ENCODE measurements at places on chromosomes 6 and 20.

DNA sequence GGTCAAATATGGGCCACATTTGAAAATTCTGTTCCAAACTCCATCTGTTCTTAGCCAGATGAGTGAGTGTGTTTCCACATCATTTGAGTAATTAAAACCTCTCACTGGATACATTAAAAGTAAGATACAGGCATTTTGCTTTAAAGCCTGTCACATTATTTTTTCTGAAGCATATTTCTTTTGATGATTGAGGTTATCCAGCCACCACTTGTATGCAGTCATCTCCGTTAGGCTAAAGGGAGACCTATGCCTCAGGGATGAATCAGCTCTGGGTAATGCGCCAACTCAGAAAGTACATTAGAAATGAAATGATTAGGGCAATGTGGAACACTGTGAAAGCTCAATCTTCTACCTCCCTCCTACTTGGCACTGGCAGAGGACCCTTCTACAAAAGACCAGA, 90.7 kb downstream of the SNAP25 start:
- DNase-seq: peak; percentile 93

DNA sequence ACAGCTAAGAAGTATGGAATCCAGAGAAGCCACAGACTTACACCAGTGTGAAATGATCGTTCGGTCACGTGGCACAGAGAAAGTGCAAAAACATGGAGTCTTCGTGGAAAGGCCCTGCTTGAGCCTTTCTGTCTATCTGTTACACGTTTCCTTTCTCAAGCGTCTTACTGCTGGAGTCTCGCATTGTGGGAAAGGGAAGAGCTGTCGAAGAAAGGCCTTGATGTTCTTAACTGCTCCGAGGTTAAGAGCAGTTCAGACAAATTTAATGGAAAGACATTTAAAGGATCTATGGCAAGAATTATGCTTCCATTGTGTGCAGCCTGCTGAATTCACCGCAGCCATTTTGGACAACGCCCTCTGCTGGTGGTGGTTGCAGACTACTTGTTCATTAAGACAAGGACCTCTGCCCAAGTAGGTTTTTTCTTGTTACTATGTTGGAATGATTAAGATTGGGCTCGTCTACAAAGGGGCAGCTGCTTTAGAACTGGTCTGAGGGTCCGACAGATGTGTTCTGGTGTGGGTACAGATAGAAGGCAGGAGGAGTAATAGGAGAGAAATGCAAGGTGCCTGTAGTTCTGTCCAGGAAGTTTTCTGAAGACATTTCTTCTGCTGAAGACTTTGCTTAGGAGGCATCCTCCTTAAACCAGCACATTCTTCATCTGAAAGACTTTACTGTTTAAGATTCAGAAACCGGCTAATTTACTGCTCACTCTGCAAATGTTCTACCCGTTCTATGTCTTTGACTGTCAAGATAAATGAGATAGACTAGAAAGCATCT, 24.7 kb upstream of the CCN6 start:
- peak; percentile 86 for DNase-seq

DNA sequence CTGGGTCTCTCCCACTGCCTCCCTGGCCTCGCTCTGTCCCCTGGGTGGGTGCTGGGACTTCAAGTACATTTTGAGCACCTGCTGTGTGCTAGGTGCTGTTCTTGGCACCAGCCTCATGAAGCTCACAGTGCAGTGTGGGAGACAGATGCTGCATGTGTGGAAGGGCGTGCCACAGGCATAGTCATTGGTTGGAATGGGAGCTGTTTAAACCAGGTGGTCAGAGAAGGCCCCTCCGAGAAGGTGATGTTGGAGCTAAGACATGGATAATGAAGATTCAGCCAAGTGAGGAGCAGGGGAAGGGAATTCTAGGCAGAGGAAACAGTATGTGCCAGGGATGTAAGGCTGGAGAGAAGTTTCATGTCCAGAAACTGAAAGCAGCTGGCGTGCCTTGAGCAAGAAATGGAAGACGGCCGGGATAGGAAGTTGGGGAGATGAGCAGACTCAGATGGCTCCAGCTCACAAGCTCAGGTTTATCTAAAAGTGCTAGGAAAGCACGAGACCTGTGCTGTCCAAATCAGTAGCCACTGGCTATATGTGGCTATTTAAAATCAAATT, 9.9 kb downstream of the LPIN3 start:
- no peak for DNase-seq

- DNase-seq: no peak
Measured at GRCh38 chr6:110612298-110612697, 135.9 kb upstream of the SLC22A16 start.

GRCh38 chr6:167825332-167826229, 1.1 kb upstream of the AFDN start:
- DNase-seq: peak; percentile 46

DNA sequence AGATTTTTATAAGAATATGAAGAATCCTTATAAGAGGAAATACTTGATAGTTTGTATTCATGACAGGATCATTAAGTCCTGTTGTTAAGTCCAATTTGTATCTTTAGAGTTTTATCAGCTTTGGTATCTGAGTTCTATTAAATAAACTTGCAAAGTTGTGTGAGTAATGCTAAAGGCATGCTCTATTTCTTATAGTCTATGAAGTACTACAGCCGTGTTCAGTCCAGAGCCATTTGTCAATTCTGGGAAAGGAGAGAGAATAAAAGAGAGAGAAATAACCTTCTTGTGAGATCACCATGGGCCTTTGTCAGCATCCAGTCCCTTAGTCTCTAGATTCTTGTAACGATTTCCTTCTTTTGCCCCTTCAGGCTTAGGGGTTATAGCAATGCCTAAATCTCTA, 181.2 kb upstream of the POU3F2 start:
- DNase-seq: peak; percentile 1

- DNase-seq: no peak
Measured at GRCh38 chr6:56814308-56814707, 140.6 kb upstream of the BEND6 start.

DNA sequence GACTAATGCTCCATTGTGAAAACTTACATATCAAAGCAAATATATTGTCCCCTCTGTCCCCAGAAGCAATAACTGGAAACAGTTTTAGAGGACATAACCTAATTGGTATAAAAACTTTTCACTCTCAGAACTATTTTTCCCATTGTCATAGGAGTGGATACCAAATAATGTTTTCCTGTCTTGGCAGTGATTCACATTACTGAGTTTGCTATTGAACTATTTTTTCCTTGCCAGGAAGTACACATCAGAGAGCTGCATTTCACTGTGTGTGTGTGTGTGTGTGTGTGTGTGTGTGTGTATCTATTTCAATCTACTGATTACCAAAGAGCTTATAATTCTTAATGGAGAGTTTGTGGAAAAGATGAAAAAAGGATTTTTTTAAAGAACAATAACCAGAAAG, 45.4 kb downstream of the AKAP12 start:
- peak; percentile 78 for DNase-seq

DNA sequence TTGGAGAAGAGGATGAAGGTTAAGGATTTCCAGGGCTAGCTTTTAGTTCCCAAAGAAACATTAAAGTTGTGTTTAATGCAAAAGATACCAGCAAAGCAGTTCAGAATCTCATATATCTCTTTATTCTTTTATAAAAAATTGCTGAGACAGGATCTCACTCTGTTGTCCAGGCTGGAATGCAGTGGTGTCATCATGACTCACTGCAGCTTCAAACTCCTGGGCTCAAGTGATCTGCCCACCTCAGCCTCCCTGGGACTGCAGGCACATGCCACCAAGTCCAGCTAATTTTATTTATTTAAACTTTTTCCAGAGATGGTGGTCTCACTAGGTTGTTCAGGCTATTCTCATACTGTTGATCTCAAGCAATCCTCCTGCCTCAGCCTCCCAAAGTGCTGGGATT, 41.1 kb upstream of the CAP2 start:
- DNase-seq: peak; percentile 21

DNA sequence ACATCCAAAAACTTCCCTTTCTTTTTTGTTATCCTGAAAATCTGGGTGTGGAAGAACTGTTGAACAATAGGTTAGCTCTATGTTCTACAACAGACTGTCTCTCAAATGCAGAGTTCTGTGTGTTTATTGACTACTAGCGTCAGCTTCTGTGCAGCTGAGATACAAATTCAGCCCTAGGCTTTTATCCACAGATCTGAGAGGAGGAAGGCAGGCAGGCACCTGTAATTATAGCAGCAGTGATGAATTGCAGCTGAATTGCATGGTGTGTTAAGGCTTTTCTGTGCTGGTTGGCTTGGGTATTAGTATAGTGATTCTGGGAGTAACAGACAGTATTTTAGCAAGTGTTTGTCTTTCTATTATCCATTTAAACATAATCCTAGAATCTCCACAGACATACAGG, 24.4 kb downstream of the GRIK2 start:
- DNase-seq: no peak

DNA sequence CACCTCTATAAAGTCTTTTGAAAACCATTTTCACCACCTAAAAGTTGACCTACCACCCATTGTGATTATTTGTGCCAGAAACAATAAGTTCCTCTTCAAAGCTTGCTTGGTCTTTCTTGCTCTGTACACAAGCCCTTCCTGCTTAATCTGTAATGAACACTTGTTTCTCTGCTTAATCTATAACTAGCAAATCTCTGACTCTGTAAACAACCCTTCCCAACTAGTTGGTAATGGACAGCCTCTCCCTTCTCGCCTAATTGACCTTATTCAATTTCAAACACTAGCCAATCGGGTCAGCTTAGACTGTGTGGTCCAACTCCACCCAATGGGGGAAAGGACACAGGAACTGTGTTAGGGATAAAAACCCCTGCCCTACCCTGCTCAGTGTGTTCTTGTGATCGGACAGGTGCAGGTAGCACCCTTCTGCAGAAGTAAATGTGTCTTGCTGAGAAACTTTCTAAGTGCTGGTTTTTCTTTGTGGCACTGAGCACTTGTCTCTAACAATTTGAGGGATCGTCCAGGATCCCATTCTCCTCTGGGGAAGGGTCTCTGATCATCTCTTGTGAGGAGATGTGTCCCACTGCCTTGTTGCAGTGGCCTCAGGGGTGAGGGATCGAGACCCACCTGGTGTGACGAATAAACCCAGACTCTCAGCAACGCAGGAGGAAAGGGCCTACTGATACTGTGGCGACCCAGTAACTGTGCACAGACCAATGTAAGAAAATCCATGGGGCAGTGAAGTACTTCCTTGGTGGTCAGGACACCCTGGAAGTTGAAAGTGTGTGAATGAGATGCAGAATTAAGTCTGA, 23.5 kb downstream of the CHD6 start:
- no peak for DNase-seq

All from choroid plexus epithelial cell (primary cell).